Stimulated activated CD4-positive, alpha-beta T cell treated with anti-CD3 and anti-CD28 coated beads, Interleukin-4, amount 100 ng/mL, for 48 hours (primary cell): ENCODE measurements at places on chromosomes 12 and 14.

DNA sequence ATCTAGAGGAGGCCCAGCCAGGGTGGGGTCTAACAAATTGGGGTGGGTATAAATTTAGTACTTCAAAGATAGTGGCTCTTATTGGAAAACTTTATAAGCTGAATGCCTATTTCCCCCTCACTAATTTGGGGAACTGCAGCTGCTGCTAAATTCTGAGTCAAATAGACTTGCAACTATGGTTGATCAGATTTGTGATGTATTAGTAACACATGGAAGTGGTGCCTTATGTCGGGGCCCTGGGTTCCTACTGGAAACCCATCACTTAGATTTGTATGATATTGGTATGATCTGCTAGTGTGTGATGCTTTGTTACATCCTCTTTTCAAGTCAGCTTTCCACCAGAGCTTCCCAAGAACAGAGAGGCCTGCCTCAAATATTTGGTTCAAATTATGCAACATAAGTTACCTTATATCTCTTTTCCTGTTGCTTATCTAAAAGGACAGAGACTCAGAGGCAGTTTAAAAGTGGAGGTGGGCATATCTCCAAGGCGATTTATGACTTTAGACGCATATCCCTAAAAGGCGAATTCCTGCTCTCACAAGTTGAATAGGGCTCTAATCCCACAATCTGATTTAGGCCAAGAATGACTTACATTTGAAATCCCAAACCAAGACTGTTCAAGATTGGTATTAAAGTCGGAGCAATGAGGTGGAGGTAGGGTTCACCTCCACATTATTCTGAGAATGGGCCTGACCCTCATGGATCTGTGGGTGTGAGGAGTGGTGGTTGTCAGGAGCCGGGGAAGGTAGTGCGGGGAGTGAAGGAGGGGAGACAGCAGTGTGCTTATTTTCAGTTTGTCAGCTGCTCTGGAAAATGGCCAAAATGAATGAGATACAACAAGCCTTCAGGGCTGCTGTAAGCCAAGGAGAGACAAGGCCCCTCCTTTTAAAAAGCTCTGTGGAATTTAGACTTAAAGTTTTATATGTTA, 425.8 kb downstream of the RAD51B start:
- DNase-seq, result no peak

DNA sequence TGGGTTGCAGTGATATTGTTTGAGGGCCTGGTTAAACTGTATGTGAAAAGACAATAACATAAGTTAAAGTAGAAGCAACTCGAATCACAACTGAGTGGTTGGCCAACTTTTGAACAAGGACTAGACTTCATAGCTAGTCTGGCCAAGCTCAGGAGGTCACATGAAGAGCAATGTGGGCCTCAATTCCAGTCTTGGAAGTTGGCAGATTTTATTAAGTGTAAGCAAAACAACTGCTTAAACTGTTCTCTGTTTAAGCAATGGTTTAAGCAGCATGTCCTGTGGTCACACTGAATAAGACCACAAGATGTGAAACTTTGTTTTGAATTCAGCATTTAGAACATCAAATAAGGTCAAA, 100.4 kb downstream of the TMTC3 start:
- DNase-seq, result no peak

DNA sequence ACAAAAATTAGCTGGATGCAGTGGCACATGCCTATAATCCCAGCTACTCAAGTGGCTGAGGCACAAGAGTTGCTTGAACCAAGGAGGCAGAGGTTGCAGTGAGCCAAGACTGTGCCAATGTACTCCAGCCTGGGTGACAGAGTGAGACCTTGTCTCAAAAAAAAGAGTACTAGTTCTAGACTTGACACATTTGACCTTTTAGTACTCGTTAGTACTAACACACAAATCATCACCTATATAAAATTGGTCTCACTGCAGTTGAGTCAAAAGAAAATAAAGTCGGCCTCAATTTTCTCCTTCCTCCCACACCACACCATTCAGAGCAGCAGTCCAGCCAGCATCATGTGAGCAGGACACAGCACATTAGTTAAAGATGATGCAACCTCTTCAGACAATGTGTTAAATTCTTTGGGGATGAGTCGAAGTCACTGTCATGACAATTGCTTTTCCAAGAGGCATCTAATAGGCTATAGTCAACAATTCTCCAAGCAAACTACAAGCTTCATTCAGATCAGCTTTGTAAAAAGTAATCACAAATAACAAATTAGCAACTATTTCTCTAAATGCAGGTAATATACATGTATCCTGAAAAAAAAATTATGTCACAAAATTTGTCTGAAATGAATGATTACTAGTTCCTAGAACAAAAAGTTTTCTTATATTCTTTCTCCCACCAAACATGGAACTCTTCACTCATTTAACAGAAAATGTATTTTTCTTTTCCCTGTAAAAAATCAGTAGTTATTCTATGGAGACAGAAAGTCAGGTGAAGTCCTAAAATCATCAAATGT, 55.6 kb downstream of the CLIP1 start:
- no peak for DNase-seq

DNA sequence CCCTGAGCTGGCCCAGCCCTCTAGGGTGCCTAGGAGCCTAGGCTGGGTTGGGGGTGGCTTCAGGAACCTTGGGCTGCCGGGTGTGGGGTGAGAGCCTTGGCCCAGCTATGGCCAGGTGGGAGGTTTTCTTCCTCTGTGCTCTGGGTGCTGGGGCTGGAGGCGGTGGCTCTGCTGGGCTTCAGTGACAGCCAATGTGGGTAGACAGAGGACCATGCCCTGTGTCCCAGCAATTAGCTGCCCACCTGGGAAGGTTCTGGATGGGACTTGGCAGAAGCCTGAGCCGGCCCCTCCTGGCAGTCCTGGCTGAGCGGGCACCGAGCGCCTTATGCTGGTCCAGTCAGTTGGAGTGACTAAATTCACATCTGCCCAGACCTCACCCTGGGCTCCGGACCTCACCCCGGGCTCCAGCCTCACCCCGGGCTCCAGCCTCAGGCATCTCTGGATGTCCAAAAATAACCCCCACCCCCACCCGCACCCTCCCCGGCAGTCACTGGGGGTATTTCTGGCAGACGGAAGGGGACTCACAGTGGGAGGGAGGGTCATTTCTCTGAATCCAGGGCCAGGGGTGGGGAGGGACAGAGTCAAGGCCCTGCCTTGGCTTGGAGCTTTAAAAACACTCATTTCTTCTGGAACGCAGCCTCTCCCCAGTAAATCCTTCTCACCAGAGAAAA, 46.9 kb downstream of the CYP46A1 start:
- no peak for DNase-seq

DNA sequence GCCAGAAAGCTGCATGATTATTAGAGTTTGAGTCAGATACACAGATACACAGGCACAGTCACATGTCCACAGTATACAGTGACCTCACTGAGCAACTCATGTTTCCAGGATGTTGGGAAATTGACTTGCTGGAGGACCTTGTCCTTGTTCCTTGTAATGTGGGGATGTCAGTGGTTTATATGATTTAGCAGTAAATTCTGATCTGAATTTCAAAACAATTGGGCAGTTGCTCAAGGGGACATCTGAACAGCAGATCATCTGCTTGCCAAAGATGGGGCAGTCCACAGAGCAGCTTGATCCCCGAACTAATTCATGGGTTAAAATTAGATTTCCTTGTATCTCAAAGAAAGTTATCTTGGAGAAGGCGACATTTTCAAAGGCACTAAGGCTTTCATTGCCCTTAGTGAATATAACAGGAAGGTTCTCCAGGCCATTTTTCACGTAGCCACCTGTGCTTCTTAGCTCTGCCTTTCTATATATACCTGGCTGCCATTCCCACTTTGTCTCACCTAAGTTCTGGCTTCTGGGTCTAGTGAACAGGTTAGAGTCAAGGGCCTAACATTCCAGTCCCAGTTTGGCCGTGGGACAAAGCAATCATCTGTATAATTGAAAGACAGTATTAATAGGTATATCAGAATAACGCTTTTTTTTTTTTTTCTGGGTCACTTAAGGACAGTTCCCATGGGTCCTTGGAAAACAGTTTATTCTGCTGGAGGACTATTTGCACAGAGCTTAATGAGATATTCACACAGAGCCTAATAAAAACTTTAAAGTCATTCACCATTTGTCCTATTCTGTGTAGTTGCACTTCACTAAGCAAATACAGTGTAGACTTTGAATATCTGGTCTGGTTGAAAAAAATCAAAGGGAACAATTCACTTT, 64.9 kb upstream of the STRN3 start:
- no peak for DNase-seq

DNA sequence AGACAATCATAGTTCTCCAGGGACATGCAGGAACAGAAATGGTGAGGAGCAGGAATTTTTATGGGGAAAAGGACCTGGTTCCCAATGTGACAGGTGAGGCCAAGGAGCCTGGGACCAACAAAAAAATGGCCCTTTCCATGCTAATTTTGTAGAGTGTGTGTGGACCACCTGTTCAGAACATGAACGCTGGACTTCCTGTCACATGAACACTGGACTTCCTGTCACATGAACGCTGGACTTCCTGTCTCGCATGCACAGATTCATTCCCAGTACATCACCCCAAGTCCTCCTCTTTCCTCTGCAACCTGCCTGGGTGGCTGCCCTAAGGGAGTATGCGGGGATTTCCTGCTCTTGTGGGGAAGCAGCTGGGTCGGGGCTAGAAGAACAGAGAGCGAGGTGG, 10.1 kb downstream of the FGF6 start:
- no peak for DNase-seq

GRCh38 chr14:92613008-92613658, 99.6 kb downstream of the RIN3 start:
- DNase-seq, result peak; percentile 61

DNA sequence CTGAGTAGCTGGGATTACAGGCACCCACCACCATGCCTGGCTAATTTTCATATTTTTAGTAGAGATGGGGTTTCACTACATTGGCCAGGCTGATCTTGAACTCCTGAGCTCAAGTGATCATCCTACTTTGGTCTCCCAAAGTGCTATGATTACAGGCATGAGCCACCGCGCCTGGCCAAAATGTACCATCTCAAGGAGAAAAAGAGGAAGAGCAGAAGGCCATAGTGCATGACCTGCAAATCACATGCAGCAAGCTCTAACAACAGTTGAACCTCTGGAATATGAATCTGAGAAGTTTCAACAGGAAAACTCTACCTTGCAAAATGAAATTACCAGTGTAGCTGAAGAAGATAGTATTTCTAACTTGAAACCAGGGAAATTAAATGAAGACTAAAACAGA, 17.1 kb upstream of the SERPINA1 start:
- no peak for DNase-seq

DNA sequence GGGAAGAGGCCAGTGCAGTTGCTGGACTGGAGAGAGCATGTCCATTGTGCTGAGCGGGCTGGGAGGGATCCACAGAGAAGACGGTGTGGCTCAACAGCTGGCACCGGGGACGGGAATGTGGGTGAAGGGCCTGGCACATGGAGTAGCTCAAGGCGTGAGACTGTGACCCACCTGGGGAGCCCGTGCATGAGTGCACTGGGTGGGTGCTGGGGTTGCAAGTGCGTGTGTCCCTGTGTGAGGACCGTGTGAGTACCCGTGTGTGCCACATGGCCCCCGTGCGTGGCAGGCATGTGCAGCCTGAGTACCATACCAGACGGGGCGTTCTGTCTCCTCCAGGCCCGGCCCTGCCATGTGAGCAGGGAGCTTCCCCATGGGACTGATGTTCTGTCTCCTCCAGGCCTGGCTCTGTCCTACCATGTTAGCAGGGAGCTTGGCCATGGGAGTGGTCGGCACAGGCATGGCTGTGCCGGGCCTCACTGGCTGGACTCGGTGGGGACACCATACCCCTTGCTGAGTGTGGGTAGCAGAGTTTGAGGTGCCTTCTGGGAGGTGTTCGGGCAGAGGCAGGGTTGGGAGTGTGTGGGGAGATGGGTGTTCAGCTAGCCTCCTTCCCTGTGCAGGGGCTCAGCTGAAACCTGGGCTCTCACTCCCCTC, 234.4 kb downstream of the TMEM121 start:
- no peak for DNase-seq

DNA sequence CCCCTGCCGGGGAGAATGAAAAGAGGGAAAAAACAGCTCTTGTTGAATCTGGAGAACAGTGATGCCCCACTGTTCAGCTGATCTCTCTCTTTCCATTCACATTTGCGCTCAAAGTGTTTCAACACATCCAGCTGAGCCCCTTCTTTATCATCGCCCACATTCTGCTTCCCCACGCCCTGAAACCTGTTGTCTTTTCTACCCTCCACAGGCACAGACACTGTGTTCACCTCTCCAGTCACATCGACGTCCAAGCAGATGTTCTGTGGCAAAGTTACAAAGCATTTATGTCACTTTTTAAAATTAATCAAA, 338.7 kb downstream of the EGLN3 start:
- no peak for DNase-seq

GRCh38 chr14:79554816-79555215, 656.5 kb downstream of the DIO2 start:
- no peak for DNase-seq

GRCh38 chr12:49920241-49920914, 16.7 kb upstream of the FAIM2 start:
- no peak for DNase-seq

- no peak for DNase-seq
Observed at GRCh38 chr14:87935081-87935828, 57.7 kb downstream of the GALC start.

- DNase-seq, result no peak
Observed at GRCh38 chr12:102300824-102301461, 103.3 kb upstream of the PMCH start.

DNA sequence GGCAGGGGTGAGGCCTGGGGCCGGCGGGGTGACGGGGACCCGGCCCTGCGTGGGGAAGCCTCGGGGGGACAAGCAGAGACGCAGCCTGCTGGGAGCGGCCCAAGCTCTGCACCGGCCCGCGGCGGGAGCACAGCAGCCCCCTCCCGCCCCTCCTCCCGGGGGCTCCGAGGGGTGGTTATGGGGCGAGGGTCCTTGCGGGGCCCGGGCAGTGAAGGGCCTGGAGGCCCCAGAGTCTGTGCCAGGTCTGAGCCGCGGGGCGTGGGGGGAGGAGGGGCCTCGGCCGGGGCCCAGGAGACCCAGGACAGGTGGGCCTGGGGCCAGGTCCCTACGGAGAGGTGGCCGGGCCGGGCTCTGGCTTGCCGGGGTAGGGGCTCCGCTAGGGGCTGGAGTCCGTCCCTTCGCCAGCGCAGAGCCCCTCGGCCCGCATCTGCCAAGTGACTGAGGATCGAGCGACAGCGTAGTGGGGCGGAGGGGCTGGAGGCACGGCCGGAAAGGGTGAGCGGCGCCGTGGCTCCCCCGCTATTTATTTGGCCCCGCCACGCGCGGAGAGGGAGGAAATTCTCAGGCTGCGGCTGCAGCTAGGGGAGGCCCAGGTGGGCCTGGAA, 495 bp downstream of the TMEM121 start:
- DNase-seq, result no peak

DNA sequence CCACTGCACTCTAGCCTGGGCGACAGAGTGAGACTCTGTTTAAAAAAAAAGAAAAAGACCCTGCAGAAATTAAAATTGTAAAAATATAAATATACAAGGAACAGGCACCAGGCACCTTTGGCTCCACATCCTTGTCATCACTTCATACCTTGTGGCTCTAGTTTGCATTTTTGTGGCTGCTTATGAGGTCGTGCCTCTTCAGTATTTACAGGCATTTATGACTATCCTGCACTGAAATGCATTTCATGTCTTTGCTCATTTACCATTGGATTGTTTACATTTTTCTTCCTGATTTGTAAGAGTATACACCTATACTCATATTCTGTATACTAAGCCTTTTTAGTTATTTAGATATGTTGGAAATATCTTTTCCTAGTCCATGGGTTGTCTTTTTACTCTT, 20.1 kb downstream of the BICD1 start:
- DNase-seq, result no peak

GRCh38 chr14:54500744-54501143, 9.0 kb upstream of the CGRRF1 start:
- DNase-seq, result no peak
